Activated CD4-positive, alpha-beta memory T cell treated with anti-CD3 and anti-CD28 coated beads for 36 hours (primary cell): ENCODE measurements at places on chromosomes 16 and 17. TPM values are rescaled to one million over a fixed set of nuclear protein-coding genes. Genes with fewer than 3 reads are reported as not detected.

DNA sequence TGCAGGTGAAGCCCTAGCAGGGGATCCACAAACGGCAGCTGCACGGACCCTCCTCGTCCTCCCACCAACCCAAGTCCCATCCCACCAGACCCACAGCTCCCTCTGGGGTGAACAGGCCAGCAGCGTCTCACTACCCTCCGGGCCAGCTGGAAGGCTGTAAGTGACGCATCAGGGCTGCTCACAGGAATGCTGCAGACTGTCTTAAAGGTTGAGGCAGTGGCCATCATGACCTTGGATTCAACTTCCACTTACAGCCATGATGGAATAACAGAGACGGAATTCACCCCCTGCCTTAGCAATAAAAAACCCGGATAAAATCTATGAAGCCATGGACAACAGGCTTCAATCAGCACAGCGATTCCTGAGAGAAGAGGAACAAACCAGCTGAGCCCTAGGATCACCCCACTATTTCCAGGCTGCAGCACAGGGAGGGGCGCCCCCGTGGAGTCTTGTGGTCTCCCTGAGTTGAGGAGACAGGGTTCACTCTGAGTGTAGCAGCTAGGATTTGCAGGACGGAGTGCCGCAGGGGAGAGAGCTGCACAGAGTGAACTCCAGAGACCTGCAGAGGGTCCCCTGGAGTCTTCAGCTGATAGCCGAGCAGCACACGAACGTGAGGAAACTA is 10.5 kb downstream of the FAM83G start:
- DNase-seq, result no peak

CRYM gene
- not detected for total RNA-seq

DNA sequence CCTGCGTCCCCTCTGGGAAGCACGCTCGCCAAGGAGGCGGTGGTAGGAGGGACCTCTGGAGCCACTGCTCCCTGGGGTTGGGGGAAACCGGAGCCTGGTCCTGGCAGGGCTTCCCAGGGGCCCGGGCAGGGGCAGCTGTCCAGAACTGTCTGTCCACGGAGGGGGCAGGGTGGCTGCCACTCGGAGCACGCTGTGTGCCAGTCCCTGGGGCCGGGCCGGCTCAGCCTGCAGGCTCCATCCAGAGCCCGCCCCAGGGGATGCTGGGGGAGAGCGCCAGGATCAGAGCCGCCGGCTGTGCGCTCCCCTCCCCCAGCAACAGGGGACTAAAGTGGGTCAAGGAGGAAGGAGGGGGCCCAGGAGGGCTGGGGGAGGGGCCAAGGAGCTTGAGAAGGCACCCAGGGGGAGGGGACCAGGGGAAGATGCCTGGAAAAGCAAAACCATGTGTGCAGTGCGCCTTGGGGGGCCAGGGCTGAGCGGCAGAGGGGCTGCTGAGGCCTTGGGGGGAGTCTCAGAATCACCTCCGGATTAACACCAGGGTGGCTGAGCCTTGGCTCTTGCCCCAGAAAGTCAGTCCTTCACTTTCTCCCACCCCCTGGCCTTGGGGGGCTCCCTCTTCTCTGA is 21.3 kb downstream of the ZNF423 start:
- no peak for DNase-seq

DNA sequence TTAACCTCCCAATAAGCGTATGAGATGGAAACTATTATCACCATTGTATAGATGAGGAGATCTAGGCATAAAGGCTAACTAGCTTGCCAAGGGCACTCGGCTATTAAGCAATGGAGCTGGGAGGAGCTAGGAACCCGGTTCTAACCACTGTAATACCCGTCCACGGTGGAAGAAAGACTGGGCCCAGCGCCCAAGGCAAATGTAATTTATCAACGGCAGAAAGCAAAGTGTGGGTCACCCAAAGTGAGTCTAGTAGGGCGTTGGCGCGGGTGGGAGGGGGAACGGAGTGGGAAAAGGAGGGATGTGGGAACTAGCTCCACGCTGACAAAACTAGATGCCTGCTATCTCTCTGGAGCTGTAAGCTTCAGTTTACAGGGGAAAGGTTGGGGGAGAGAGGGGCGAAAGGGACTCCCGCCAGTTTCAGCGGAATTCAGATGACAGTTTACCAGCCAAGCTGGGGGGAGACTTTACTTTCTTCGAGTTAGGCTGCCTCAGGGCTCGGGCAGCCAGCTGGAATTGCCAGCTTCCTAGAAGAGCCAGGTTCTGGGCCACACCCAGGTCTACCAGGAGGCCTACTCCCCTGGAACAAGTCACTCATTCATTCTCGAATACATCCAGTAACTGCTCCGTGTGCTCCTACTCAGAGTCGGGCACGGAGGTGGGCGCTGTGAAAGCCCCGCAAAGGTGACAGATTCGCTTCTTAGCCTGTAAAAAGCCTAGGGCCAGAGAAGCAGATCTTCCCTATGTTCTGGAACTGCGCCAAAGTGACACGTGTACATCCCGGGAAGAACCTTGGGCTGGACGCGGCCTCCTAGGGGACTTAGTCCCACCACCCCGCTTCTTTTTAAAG is 837 bp downstream of the LRRC59 start:
- DNase-seq, result peak; percentile 38

DNA sequence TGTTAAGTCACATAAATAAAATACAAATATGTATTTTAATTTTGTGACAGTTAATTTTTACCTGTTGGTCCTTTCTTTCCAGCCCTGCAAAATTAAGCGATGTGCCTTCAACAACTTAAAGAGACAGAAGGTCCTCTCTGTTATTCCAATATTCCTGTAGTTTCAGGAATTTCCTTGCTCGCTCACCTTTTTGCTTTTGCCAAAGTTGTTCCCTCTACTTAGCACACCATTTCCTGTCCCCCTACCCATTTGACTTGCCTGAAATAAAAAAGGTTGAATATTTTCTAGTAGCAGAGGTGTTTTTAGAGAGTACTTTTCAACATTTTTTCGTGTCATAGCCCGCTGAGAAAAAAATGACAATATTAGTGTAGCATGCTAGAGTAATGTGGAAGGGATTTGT is 556 bp upstream of the MYH2 start:
- no peak for DNase-seq

DNA sequence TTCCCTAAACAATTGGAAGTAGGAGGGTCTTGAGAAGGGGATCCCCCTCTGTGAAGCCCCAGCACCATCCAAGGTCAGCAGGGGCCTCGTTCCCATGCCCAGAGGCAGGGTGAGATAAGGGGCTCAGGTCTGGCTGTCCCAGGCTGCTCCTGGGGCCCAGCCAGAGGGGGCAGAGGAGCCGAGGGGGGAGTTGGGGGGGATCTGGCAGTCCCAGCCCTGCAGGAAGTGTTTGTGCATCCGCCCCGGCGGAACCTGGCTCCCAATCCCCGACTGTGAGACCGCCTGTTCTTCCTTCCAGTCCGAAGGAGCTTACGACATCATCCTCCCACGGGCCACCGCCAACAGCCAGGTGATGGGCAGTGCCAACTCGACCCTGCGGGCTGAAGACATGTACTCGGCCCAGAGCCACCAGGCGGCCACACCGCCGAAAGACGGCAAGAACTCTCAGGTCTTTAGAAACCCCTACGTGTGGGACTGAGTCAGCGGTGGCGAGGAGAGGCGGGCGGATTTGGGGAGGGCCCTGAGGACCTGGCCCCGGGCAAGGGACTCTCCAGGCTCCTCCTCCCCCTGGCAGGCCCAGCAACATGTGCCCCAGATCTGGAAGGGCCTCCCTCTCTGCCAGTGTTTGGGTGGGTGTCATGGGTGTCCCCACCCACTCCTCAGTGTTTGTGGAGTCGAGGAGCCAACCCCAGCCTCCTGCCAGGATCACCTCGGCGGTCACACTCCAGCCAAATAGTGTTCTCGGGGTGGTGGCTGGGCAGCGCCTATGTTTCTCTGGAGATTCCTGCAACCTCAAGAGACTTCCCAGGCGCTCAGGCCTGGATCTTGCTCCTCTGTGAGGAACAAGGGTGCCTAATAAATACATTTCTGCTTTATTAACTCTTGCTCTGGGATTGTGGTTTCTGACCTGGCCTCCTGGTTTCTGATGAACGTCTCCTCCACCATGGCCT is 14.9 kb downstream of the GPRC5C start:
- peak; percentile 64 for DNase-seq

MT1F gene
- 9.2 TPM for total RNA-seq

CRYBA1 gene
- total RNA-seq, result not detected

DNA sequence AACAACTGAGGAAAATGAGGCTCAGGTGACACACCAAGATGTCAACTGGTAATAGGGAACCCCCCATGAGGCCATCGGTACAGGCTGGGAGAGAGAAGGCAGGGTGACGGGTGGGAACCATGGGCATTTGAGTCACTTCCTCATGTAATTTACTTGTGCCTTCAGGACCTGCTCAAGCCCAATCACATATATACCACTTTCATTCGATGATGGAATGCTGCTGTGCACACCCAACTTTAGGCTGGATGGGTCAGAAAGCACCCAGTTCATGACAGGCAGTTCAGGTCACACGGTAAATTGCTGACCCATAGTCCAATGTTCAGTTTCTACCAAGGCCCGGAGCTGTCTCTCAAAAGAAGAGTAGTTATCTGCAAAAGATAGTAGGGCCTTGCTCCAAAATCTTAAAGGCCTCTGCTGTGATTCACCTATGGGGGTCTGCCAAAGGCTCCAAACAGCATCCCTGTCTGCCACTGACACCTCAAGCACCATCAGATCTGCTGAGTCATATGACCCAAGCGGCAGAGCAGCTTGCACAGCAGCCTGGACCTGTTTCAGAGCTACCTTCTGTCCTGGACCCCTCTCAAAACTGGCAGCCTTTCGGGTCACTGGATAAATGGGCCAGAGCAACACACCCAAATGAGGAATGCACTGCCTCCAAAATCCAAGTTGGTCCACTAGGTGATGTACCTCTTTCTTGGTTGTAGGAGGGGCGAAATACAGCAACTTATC is 24.7 kb downstream of the ZZEF1 start:
- peak; percentile 14 for DNase-seq

HSD17B2 gene
- not detected for total RNA-seq

MILR1 gene
- total RNA-seq, result not detected

GRCh38 chr17:1480747-1481465 is 11.6 kb downstream of the MYO1C start:
- no peak for DNase-seq

GRCh38 chr17:73194514-73195222 is 1.8 kb downstream of the COG1 start:
- no peak for DNase-seq

CD19 gene
- total RNA-seq, result 0.29 TPM

DNA sequence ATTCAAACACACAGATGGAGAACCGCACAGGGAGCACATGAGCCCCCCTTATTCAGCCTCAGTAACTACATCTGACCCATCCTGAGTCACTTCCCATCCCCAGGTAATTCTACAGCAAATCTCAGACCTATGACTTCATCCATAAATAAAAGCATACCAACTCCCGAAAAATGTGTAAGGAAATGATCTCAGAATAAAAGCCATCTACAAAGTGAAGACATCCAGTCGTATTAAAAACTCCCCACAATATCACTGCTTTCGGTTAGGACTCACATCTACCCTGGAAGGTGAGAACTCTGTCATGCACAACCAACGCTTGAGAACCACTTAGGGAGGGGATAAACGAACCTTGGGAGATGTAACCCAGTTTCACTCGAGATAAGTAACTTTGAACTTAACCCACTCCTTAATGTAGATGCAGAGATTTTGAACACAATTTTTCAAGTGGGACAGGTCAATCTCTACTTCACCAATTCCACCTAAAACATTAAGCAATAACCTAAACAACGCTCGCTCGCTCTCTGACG is 1.3 kb downstream of the USP36 start:
- DNase-seq, result peak; percentile 46

METRNL gene
- 71.1 TPM for total RNA-seq

NOS2 gene
- 0.07 TPM for total RNA-seq

DNA sequence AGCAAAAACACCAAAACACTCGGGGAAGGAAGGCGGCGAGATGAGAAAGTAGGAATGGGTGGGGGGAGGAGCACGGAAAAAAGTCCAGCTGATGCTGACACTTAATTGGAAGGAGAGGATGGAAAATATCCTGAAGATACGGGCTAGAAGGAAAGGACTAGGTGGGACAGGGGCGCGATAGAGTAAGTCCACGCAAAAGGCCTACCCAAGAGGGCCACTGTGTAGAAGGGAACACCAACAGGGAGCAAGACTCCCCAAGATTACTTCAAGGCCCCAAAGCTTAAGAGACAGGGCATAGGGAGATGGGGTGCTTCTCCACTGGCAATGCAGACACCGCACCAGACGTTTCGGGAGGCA is 736 bp downstream of the APPBP2 start:
- no peak for DNase-seq

DNA sequence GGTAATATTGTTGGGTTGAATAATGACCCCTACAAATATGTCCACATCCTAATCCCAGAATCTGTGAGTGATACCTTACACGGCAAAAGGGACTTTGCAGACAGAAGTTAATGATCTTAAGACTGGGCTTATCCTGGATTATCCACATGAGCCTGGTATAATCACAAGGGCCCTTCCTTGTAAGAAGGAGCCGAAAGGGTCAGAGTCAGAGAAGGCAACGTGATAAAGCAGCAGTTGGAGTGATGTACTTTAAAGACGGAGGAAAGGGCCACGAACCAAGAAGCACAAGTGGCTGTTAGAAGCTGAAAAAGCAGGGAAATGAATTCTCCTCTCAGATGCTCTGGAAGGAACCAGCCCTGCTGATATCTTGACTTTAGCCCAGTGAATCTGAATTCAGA is 137.8 kb downstream of the UTP18 start:
- DNase-seq, result no peak
